Activated T-helper 1 cell treated with anti-CD3 and anti-CD28 coated beads, Interleukin-2, amount 50 U/mL, for 16 hours (primary cell): ENCODE measurements at places on chromosomes 12 and 14.

DNA sequence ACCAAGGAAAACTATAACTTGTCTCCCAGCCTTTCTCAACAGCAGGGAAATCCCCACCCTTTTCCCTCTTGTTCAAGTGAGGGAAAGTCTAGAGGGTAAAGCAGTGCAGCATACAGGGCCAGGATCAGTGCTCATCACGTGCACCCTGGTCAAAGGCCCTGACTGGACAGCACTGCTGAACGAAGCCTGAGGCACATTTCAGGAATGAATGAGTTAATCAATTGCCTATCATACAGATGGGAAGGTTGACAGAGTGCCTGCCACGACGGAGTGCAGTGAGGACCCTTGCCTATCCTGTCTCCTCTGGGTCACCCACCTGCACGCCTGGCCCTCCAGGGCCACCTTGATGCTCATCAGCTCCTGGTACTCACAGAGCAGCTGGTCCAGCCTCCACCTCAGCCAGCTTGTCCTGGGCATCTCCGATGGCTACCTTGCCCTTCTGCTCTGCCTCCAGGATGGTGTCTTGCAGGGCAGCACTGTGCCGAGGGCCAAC is 11.7 kb upstream of the KRT73 start:
- no peak for DNase-seq

GRCh38 chr14:104996483-104996882 is 10.9 kb downstream of the CLBA1 start:
- no peak for DNase-seq

DNA sequence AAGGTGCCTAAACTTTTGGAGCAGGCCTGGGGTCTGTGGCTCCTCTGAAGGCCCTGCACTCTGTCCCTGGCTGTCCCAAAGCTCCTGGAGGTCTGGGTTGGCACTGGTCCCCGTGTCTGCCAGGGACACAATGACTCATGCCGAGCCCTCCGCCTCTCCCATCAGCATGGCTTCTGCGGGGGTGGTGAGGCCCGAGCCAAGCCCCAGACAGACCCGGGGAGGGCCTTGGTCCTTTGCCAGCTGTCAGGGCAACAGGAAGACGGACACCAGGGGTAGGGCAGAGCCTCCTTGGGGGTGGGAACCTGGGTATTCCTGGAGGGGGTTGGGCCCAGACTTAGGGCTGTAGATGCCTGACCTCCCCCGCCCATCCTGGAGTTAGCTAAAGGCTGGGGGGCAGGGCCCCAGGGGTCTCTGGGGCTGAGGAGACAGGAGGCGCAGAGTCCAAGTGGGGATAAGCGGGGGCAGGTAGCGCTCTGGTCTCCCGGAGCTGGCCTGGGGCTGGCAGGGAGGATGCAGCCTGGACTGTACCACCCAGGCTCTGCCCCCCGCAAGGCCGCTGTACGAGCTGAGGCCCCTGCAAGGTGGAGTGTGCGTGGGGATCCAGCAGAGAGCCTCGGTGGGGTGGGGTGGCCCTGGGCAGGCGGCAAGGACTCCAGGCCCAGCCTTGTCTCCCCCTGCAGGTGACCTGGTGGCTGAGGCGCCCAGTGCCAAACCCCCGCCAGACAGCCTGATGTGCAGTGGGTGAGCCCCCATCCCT is 16.4 kb upstream of the PUS1 start:
- no peak for DNase-seq

DNA sequence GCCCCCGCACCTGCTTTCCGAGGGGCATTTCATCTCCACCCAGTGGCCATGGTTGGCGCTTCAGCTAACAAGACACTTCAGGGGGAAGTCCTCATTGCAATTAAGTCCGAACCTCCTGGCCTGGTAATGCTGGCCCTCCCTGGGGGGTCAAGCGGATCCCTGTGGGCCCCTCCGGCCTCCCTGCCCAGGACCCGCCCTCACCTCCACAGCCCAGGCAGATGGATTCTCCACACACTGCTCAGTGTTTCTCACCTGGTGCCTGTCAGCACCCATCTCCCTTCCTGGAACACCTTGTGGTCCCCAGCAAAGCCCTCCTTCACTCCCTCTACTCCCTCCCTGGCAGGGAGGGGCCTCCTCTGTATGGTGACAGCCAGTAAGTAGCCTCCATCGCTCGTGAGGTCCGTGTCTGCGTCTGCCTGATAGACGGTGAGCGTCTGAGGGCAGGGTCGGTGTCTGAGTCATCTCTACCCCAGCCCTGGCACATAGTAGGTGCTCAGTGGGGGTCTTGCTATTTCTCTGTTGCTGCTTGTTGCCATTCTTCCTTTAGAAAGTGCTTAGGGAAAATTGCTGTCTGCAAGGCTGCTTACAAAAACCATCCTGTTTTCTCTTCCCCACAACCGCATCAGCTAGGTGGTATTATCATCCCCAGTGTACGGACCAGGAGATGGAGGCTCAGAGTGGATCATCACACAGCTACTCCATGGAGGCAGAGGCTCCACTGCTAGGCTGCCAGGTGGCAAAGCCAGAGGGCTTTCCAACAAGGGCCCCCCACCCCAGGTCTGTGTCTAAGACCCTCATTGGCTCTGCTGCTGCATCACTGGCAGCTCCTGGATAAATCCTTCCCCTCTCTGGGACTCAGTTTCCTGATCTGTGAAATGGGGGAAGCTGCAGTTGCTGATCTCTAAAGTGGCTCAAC is 39.7 kb upstream of the EML1 start:
- DNase-seq: no peak

- DNase-seq: peak; percentile 6
Observed at GRCh38 chr12:75641031-75641780, 129.8 kb upstream of the KRR1 start.

DNA sequence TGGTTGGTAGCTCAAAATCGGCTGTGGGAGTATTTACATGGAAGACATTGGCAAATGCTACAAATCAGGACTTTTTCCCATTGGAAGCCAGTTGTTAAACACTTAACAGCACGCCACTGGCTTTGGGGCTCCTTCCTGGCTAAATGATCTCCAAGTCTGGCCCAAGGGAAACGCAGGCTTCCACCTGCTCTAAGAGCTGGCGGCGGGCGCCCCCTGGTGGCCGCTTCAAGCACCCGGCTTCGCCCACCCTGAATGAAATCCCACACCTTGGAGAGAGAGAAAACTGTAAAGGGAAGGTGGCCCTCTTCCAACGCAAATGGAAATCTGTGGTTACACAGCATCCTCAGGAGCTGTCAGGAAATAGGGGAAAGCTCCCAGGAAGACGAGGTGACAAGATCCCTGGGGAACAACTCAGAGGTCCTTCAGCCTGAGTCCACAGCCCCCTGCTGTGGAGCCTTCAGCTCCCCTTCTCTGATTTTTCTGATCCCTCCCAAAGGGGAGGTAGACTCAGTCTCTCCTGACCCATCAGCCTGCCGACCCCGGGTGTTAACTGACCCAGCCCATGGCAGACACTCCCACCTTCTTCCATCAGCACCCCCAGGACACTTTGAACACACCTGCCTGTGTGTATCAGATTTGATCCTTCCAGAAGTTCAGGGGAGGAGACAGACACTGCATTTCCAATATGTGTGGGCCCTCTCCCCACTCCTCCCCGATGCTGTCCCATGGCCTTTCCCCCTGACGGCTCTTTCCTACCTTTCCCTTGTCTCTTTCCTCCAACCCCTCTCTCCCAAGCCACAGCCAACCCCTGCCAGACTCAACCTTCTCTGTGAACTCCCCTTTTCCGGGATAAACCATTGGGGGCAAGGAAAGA is 15.4 kb downstream of the SELPLG start:
- peak; percentile 64 for DNase-seq

DNA sequence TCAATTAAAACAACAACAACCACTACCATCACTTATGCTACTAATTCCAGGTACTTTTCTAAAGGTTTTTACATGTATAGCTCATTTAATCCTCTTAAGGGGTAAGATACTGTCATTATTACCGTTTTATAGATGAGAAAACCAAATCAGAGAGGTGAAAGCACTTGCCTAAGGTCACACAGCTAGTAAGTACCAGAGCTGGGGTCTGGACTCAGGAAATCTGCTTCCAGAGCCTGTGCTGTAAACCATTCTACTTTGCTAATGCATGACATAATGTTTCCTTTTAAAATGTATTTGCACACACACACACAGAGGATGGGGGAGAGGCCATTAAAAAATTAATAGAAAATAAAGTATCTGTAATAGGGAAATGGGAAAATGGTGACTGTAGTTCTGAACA is 113.4 kb downstream of the PTPN11 start:
- DNase-seq: no peak

- DNase-seq: no peak
Observed at GRCh38 chr12:124380796-124381455, 86.0 kb downstream of the RFLNA start.

- no peak for DNase-seq
Observed at GRCh38 chr14:58401587-58401986, 5.9 kb downstream of the TOMM20L start.

DNA sequence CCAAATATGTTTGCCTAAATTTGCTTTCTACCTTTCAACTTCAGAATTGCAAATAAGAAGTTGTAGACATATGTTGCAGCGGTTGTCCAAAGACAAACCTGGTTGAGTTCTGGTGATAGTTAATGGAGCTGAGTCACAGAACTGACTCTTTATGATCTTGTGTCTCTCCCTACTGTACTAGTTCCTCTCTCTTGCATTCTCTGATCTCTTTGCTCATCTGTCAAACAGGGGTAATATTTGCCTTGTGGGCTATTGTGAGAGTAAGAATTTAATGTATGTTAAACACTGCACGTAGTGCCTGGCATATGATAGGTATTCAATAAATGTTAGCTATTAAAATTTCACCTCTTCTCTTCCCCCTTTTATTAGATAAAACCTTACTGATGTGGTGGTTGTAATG is 283.5 kb upstream of the RGS6 start:
- DNase-seq: no peak

DNA sequence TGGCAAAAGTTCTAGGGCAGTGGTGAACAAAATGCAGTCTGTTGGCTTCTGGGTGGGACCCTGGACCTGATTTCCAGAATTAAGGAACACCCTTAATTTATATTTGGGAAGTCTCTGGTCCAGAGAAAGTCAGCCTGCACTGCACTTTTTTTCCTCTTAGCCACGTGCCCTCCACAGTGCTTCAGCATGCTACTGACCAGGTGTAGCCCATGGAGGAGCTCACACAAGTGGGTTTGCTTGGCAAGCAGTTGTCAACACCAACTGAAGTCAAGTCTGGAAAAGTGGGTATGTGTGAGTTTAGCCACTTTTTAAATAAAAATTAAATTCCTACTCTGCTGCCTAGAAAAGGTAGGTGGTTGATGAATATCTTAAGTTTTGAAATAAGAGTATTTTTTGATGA is 111.3 kb downstream of the DAAM1 start:
- DNase-seq: no peak

GRCh38 chr12:55930771-55931316 is at the start of gene DGKA:
TSS of gene DGKA (plus strand) at chr12:55931162. CDS start at chr12:55936504, 5,342 bp downstream.
- DNase-seq: peak; percentile 55

- DNase-seq: no peak
Observed at GRCh38 chr12:10891937-10892336, 7.9 kb upstream of the PRH1 start.

DNA sequence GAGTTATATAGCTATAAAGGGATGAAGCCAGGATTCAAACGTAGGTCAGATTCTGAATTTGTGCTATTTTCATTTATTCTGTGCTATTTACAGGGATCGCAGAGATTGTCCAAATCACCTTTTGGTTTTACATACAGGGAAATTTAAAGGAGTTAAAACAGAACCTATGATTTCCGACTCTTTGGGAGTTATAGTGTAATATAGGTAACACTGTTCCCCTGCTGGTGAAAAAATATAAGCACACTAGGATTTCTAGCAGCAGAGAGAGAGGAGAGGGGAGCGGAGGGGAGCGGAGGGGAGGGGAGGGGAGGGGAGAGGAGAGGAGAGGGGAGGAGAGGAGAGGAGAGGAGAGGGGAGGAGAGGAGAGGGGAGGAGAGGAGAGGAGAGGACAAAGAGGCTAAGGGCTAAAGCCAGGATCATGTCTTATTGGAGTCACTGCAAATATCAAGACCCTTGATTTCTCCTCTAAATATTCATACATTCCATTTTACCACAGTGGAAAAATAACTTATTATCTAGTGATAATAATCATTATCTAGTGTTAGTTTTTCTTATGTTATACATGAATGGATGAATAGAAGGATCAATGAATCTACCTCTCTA is 46.2 kb upstream of the KCNH5 start:
- DNase-seq: no peak

DNA sequence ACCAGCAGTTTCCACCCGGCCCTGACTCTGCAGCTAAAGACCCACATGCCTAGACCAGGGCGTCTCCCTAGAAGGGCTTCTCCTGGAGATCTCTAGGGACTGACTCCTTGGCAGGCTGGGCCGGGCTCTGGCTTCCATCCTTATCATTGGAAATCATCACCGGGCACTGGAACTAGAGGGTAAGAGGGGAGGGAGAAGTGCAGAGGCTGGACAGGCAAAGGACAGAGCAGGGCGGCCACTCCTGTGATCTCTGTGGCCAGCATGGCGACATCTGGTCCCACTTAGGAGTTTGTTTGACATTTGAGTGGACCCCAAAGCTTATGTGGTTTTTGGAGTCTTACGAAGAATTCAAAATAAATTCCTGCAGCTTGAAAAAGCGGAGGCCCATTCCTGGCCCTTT is 7.1 kb downstream of the LTBP2 start:
- DNase-seq: no peak

- no peak for DNase-seq
Observed at GRCh38 chr14:90175631-90176030, 80.7 kb upstream of the PSMC1 start.

DNA sequence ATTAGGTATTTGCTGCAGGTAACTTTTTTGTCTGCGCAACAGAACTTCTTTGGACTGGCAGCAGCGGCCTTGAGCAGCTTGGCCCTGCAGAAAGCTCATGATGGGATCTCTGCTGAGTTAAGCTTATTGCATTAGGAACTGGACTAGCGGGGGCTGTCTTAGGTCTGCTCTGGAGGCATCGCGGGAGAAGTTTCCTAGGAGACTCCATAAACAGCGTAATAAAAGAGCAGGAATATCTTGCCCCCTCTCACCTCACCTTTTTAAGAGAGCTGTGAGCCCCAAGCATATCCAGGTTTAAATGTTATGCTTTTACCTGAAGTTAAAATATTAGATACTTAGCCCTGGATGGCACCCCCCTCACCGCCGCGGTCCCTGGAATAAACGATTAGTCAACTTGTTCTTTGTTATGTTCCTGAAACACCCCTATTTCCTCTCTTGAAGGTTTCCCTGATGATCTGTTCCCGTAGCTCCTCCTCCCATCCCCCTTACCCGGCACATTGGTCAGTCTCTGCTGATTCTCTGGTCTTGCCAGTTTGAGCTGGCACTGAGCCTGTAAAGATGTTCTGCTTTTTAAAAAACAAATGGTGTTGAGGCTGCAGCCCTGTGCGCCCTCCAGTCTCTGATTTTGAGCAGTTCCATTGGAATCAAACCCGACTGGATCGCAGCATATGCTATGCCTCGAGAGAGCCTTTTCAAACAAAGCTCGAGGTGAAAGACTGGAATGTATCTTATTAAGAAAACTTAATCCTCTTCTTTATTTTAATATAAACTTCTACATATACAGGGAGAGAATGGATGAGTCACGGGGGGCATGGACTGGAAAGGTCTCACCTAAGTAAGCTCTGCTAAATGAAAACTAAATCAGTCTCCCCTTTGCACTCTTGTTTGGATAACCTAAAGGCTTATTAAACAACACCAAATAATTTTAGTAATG is 1.9 kb downstream of the MLXIP start:
- DNase-seq: no peak
